ENCODE measurements at places on chromosomes 7 and 10.

GRCh38 chr7:19463581-19463980 is 245.3 kb downstream of the POLR1F start:
- DNase-seq = no peak

GRCh38 chr10:110273474-110273873 is 31.2 kb downstream of the SMNDC1 start:
- DNase-seq = peak; percentile 8

GRCh38 chr7:24036033-24036412 is 248.0 kb upstream of the NPY start:
- no peak for DNase-seq

DNA sequence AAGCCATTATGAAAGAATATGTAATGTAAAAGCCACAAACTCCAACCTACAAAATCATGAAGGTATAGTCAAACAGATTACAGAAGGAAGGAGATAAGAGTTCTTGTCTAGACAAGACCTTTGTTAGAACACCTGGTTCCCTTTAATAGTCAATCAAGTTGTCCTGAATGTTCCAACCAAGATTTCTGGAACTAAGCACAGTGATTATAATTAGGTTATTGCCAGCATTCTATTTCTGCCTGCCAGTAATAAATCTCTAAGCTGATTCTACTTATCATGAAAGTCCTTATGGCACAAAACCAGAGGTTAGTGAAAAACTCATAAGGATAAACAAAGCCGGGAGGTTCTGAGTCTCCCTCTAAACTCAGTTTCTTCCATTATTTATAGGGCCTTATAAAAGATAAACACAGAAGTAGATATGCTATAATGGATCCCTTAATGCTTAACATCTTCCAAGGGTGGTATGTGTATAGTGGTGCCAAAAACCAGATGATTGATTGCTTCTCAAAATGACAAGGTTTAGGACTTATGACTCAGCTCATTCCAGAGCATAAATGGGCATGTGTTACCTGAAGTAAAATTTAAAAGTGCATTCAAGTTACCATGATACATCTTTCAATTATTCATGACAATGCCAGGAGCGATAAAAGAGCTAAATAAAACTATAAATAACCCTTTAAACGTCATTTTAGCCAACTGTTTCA is 237.2 kb downstream of the CSTF2T start:
- no peak for DNase-seq

- DNase-seq = no peak
These were observed 706.8 kb upstream of the LRRTM3 start for GRCh38 chr10:66218981-66219587.

- DNase-seq = no peak
These were observed 27.8 kb downstream of the ENTPD1 start for GRCh38 chr10:95783741-95784140.

DNA sequence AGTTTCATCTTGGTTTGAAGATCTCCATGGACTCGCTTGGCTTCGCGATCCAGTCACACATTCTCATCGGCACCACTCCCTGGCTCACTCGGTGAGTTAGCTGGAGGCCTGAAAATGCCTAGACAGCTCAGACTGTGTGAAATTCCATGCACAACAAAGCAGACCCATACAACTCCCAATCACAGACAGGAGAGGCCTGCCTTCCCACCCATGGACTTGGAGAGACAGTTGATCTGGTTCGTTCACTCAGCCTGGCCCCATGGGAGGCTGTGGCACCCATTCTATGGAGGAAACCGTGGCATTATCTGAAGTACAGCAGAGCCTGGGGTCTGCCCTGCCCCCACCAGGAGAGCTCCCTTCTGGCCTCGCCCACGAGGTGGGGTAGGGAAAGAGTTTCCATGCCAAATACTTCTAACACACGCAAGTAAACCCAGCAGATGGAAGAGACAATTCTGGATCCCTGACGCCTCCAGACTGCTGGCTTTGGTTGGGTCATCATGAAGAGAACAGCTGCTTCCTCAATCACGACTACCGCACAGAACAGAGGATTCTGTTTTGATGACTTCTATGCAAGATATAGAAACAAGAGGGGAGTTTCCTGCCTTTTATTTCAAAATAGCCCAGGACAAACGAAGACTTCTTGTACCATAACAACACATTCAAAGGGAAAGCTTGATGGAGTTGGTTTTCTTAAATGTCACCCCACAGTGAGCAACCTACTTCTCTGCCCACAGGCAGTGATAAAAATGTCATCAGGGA is 15.9 kb downstream of the FAM53B start:
- no peak for DNase-seq

DNA sequence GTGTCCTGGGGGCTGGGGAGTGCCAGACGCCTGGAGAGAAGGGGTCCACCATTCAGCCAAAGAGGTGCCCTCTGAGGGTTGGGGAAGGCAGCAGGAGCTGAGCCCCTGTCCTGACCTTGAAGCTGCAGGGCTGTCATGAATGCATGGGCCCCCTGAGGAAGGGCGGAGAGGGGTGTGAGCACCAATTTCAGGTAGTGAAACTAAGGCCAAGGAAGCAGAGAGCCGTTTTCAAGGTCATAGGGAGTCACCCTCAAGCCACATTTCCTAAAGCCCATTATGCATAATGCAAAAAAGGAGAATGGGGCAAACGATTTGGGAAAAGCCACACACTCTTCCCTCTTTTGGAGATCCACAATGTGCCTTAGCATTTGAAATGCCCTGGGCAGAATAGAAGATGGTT is 37.2 kb downstream of the FIGNL1 start:
- DNase-seq = no peak

DNA sequence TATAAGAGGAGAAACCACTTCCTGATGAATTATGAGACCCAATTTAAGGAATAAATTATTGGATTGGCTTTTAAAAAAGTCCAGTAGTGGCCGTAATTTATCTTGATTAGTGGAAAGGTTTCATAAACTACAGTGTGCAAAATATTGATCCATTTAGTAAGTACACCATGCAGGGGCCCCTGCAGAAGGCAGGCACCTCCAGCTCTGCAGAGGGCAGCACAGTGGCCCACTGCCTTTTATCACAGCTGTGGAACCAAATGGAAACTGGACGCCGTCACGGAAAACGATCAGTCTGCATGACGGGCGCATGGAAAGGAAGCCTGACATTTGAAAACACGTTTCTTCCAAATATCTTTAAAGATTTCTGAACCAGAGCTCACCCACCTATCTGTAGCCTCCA is 204.0 kb downstream of the DPP6 start:
- DNase-seq = no peak

DNA sequence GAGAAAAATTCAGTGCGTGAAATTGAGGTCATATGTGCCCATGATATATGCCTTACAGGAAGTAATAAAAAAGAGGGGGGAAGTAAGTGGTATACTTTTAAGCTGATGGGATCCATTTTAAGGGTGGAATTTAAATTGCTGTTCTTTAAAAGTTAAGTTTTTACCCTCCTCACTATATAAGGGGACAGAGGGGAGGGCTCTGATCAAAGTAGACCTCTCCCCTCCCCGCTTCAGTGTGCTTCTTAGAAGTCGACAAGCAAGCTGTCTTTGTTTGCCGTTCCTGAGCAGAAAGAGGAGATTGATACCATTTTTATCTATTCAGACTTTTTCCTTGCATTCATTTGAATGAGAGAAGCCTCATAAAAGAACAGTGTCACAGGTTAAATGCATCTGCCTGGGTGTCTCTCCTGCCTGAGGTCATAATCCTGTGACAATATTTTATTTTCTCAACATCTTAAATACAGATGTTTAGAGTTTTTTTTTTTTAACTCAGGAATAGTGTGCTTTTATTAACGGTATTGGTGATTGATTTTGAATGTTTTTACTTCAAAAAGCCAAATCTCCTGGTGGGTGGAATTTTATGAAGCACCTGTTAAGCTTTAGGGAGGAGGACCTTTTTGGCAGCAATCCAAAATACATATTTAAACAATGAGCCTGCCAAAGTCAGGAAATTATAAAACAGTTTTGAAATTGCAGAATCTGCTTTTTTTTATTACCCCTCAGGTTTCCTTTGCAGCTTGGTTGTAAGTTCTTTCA is 141.7 kb downstream of the KAT6B start:
- DNase-seq = no peak

DNA sequence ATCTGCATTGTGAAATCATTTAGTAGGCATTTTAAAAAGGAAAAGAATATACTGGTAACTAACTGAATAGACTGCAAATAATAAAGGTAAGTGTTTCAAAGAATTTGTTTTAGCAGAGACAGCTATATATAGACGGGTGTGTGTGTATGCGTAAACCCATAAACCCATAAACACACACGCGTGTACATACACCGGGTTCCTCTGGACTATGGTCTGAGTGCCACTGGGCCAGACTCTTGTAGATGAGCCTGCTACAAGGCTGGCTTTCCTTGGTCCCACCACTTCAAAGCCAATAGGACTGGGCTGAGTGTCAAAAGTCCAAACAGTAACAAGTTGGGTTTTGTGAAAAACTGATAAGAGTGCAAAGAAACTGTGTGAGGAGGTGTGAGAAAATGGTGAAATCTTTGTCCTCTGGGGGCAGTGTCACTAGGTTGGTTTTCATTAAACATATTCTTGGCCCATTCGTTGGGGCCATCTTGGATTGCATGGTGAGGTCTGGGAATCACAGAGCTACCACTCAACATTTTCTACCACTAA is 39.8 kb downstream of the GNA12 start:
- no peak for DNase-seq
